ENCODE measurements at places on chromosomes 1 and 21.

DNA sequence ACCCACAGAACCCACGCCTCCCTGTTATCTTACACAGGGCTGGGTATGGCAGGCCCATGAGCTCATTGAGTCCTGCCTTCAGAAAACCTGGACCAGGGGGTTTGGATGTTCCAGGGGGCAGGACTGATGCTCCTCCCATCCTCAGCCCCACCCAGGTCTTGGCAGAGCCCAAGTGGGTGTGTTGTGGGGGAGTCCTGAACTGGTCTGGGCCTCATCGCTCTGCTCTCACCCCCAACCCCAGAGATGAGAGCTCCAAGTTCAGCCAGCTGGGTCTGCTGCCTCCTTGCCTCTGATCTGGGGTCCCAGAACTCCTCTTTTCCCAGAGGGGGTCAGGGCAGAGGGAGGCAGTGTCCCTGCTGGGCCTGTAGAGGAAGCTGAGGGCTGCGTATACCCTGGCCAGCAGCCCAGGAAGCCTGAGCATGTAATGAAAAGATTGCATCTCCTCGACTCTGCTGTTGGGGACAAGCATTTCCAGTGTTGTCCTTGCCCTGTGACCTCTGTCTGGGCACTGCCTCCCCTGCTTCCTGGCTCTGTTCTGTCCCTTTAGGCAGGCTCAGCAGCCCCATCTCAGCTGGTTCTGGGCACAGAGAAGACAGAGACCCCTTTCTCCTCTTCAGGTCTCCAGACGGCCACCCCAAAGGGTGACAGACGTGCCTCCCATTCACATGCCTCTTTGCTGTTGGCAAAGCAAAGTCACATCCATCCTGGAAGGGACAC is 54.7 kb upstream of the EPS8L3 start:
- DNase-seq: no peak

GRCh38 chr1:160363010-160363409 is 3.9 kb upstream of the NHLH1 start:
- no peak for DNase-seq

DNA sequence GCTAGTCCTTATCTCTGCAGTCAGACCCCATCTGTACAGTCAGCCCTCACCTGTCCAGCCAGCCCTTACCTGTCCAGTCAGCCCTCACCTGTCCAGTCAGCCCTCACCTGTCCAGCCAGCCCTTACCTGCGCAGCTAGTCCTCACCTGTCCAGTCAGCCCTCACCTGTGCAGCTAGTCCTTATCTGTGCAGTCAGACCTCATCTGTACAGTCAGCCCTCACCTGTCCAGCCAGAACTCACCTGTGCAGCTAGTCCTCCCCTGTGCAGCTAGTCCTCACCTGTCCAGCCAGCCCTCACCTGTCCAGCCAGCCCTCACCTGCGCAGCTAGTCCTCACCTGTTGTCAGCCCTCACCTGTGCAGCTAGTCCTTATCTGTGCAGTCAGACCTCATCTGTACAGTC is 506.8 kb downstream of the NPHP4 start:
- no peak for DNase-seq

- DNase-seq: no peak
Measured at GRCh38 chr1:219670426-219671149, 57.7 kb upstream of the ZC3H11B start.

DNA sequence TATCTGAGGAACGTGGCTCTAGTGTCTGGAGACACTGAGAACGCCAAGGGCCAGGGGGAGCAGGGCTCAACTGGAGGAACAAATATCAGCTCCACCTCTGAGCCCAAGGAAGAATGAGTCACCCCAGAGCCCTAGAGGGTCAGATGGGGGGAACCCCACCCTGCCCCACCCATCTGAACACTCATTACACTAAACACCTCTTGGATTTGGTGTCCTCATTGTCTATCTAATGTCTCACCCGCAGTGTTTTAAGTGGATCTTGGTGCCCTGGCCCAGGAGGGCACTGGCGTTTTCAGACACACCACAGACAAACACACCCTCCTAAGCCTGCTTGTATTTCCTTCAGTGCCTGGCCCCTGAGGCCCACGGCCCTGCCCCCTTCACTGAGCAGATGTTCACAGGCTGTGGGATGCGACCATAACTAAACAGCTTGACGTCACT is 2.2 kb upstream of the FALEC start:
- DNase-seq: no peak

DNA sequence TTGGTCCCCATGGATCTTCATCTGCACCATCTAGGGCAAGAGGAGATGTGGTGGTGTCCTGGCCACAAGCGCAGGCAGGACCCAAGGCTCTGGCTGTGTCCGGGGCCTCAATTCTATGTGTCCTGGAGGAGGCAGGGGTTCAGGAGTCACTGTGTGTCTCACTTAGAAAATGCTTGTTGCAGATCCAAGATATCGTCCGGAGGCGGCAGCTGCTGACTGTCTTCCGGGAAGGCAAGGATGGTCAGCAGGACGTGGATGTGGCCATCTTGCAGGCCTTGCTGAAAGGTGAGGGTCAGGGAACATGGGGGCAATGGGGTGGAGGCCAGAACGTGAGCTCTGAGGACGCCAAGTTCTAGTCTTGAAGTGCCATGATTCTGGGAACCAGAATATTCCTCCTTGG is 29.1 kb downstream of the TRPM2 start:
- DNase-seq: no peak

- DNase-seq: no peak
Measured at GRCh38 chr1:6389971-6390370, 3.6 kb downstream of the ACOT7 start.

DNA sequence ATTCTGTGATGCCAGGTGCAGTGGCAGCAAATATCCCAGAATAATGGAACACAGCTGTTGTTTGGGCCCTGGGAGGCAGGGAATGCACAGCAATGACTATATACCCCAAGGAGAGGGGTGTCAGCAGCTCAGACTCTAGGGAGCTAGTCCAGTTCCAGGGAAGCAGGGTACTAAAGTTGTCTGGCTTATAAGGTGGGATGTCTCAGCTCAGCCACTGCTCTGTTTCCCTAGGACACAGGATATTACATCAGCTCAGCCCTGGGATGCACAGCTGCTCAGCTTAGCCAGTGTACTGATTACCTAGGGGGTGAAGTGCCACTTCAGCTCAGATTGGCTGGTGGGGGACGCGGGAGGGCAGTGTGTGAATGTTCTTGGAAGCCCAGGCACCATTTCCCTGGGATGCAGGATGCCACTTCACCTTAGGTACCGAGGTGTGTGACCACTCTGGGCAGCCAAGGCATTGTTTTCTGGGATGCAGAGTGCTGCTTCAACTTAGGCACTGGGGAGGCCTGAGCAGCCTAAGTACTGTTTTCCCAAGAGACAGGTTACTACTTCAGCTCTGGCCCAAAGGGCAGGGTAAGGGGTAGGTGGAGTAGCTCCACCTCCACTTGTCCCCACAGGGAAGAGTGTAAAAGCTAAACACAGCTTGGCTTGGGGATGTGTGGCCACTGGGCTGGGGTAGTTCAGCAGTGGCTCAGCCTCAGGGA is 59.4 kb downstream of the DIPK1A start:
- no peak for DNase-seq

GRCh38 chr1:27074175-27074780 is 61.6 kb upstream of the TENT5B start:
- no peak for DNase-seq

- no peak for DNase-seq
Measured at GRCh38 chr1:10687782-10688408, 108.6 kb downstream of the CASZ1 start.

- DNase-seq: no peak
Measured at GRCh38 chr1:38098101-38098847, 51.7 kb upstream of the POU3F1 start.

GRCh38 chr1:57003398-57004139 is 37.8 kb upstream of the C8B start:
- no peak for DNase-seq

GRCh38 chr1:145777357-145778145 is 46.3 kb downstream of the RNF115 start:
- DNase-seq: no peak

GRCh38 chr1:178345807-178346206 is 151.0 kb downstream of the CLEC20A start:
- no peak for DNase-seq

GRCh38 chr1:210232511-210233215 is at the start of gene SERTAD4:
Gene SERTAD4, plus strand, starts transcription at chr1:210232796. Its CDS starts 5,165 bp downstream, at chr1:210237961.
- DNase-seq: peak; percentile 51

DNA sequence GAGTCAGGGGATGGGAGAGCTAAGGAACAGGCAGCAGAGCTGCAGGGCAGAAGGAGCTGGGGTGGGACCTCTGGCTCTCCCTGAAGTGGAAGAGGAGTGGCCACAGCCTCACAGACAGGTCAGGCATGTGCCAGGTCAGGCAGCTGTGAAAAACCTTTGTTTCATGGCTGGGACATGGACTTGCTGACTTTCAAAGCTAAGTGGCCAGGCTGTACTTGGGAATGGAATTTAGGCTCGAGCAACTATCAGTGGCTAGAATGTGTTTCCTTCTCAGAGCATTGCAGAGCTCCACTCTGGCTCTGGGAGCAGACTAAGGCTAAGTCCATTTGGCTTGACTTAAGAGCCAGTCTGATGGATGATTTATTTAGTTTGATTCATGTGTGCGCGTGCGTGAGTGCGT is 385.1 kb downstream of the LMX1A start:
- no peak for DNase-seq

- no peak for DNase-seq
Measured at GRCh38 chr1:85661767-85662166, 46.5 kb downstream of the ZNHIT6 start.

GRCh38 chr1:29812408-29813135 is 576.2 kb downstream of the PTPRU start:
- no peak for DNase-seq

DNA sequence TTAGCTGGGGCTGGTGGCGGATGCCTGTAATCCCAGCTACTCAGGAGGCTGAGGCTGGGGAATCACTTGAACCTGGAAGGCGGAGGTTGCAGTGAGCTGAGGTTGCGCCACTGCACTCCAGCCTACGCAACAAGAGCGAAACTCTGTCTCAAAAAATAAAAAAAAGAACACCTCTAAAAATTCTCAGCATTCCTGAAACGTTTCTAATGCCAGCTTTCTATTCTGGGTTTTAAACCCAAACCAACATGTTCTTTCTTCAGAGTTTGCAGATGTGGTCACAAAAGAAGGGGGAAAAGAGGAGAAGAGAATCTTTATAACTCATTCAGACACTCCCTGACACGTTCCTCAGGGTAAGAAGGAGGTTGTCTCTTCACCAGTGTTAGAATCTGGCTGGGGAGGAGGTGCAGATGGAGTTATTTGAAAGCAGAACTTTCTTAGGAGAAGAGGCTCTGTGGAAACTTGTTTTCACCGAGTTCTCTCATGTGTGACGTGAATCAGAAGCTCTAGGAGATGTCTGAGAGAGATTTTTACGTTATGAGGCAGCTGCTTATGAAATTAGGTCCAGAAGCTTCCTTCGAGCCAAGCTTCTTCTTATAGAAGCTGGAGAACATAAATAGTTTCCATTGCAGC is 17.8 kb upstream of the CNR2 start:
- peak; percentile 31 for DNase-seq

- no peak for DNase-seq
Measured at GRCh38 chr1:66788231-66788939, 12.7 kb downstream of the INSL5 start.

GRCh38 chr1:228938537-228938901 is 203.2 kb downstream of the RHOU start:
- DNase-seq: no peak

DNA sequence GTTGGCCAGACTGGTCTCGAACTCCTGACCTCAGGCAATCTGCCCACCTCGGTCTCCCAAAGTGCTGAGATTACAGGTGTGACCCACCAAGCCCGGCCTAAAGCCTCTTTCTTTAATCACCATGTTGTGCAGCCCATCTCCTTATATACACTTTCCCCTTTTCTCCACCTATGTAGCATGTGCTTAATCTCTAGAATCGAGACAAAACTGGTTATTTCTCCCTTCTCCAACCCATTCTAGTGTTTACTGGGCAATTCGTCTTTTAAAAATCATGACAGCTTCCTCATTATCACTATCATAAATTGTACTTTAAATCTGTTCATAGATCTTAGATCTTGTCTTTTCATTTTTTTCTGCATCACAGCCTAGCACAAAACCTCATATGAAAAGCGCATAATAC is 285.7 kb downstream of the PDE4B start:
- no peak for DNase-seq

DNA sequence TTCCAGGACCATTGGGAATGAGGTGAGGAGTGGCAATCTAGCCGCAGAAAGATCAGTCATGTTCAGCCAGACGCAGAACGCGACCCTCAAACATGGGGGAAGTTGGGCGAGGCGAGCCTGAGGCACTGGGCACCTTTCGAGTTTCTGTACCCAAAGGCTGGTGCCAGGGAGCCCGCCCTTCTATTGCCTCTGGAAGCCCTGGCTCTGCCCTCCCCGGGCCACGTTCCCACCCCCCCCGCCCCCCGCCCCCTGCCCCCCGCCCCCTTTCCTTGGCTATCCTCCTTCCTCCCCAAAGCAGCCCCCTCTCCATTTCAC is 2.2 kb upstream of the ZBTB7B start:
- DNase-seq: no peak

DNA sequence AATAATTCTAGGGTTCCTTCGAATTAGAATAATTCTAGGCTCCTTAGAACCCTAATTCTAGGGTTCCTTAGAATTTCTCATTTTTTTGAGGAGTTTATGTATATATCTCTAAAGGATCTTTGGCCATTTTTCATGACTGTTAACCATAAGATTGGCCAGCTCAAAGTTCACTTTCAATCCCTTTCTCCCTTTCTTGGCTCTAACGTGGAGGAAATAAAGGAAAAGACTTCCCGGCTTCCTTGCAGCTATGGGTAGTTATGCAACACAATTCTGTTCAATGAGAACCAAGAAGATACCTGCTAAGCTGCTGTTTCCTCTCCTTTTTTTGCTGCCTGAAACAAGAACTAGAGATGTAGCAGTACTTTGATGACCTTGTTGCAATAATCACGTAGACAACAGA is 27.2 kb downstream of the SLC35A3 start:
- no peak for DNase-seq

DNA sequence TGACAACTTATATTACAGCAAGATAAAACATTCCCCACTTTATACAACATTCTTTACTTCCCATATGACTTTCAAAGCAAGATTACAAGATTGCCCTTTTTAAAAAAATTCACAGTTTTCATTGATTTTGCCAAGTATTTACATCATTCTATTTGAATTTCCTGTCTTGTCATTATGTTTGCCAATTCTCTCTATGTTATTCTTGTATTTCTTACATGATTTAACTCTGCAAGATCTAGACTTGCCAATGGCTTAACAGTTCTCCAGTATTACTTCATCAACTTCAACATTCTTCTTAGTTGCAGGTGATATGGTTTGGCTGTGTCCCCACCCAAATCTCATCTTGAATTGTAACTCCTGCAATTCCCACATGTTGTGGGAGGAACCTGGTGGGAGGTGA is 31.6 kb downstream of the FMO4 start:
- peak; percentile 6 for DNase-seq

DNA sequence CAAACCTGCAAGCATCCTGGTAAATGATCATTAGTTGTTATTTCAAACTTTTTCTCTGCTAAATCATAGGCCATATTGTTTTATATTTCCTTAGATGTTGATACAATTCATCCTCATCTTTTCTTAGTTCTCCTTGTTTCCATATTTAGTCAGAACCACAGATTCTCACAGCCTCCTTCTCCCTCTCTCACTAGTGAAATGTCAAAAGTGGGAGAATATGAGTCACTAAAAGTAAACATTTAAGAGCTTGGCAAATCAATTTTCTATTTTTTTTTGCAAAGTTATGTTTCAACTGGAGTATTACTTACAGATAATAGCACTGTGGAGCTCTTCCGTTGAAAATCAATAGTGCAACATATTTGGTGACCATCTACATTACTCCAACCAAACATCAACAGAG is 308.8 kb downstream of the COL11A1 start:
- peak; percentile 57 for DNase-seq

GRCh38 chr21:23471877-23472276 is 2135.4 kb downstream of the MRPL39 start:
- no peak for DNase-seq
